ENCODE measurements at places on chromosomes 5 and 9.
A peak's percentile ranks its signal among the peaks of the same experiment; 100 is the strongest.

DNA sequence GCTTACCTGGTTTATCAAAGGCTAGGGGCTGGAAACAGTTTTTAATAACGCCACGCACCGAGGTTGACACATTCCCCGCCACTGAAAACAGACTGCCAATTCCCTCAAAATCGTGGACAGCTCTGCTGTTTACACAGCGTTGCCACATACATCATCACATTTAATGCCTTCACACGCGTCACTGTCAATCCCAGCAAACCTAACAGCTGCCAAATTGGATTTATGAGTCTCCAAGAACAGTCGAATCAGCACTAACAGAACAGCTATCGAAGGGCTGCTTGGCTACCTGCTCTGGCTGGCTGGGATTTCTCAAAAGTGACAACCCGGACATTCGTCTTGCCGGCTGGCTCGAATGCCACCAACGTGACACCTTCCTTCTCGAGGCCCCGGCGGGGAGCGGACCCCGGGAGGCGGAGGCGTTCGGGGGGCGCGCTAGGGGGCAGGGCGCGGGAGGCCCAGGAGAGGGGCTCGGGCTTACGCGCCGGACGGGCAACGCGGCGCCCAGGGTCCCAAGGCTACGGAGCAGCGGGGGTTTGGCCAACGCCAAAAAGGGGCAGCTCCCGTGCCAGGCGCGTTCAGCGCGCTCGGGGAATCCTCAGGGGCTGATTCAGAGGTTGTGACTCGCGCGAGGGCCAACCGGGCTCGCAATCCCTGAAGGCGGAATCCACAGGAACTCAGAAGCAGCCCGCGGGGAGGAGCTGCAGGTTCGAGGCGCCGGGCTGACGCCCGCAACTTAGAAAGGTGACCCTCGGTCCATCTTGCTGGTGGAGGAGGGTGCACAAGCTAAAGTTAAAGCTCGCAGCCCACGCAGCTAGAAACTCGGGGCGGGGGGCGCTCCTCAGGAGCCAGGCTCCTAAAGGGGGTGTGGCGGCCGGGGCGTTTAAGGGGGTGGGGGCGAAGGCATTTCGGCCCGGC is 1.2 kb downstream of the CDC14B start:
- no peak for DNase-seq

DNA sequence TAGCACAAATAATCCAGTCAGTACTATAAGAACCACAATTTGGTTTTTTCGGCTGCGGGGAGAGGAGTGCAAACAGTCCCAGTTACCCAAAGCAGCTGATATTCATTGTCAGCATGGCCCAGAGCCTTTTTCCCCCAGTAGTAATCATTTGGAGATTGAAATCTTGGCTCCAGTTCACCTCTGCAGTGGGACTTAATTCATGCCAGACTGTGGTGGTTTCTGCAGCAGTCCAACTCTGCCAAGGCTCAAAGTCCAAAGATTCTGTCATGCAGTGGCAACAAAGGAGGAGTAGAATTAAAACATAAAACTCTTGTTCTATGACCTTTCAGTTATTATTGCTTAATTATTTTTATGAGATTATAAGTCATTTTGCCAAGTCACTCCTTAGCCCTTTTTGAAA is 25.0 kb upstream of the TRIM36 start:
- DNase-seq = no peak

DNA sequence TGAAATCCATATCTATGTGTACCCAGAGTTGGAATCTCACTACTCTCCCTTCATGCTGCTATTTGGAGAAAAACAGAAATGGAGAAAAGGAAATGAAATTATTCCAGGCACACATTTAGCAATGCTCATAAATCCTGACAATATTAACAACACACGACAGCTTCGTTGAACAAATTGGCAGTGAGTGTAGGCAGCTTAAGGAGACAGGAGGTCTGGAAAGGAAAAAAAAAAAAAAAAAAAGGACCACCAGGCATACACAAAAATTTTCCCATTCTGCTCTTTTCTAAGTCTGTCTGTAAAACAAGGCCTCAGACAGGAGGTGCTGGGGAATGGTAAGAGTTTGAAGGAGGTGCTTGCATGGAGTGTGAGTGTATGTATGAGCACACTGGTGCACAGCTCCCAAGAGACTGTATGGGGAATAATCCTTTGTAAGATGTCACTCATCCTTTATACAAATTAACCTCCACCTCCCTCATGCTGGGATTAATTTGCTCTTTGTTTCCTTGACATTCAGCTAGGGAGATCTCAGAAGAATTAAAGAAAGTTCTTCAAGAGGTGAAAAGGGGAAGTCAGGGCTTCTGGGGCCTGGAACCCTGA is 78.9 kb downstream of the ASTN2 start:
- no peak for DNase-seq

- DNase-seq = peak; percentile 5
Measured at GRCh38 chr5:29005386-29005785, 1967.0 kb upstream of the CDH9 start.

DNA sequence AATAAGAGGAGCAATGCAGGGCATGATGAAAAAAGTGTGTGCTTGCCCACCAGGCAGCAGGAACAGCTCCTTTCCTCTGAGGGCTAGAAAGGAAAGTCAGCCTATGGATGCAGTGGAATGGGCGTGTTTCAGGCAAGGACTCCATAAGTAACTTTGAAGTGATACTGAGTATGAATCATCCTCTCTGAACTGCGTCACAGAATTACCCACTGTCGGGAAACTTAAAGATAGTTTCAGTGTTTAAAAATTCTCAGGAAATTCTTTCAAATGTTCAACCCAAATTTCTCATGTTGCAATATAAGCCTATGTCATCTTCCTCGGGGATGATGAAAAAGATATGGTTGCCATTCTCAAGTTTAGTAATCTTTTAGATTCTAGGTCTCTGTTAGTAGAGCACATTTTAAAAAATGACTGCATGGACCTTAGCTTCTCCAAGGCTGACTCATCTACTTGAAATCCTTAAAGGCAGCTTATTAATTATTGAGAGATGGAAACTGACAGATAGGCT is 27.7 kb downstream of the PTCD2 start:
- DNase-seq = no peak

DNA sequence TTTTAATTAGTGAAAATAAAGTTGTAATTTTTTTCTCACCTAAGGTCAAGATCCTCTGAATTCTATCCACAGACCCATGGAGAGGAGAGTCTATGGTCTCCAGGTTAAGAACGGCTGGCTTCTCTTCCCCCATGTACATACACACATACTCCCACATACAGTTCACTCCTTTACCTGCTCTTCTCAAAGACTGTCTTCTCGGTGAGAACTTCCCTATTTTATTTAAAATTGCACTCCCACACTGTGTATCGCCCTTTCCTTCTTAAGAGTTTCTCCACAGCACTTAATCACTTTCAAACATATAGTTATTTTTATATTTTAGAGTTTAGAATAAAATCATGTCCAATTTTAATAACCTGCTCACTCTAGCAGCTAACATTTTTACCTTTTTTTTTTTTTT is 3.6 kb upstream of the JADE2 start:
- DNase-seq = no peak

DNA sequence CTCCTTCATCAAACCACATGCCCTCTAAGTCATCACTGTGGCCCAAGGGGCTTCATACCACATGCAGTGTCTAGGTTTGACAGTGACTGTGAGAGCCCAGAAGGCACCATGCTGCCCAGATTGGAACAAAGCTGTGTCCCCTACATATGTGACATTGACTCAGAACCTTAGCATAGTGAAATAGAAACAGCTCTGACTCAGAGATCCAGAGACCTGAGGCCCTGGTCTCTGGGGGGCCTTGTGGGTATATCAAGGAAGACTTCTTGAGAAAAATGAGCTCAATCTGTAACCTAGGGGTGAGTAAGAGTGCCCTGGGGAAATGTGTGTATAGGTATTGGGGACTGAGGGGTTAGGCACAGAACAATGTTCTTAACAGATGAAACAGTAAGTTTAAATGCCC is 7.1 kb upstream of the ENTREP1 start:
- no peak for DNase-seq

DNA sequence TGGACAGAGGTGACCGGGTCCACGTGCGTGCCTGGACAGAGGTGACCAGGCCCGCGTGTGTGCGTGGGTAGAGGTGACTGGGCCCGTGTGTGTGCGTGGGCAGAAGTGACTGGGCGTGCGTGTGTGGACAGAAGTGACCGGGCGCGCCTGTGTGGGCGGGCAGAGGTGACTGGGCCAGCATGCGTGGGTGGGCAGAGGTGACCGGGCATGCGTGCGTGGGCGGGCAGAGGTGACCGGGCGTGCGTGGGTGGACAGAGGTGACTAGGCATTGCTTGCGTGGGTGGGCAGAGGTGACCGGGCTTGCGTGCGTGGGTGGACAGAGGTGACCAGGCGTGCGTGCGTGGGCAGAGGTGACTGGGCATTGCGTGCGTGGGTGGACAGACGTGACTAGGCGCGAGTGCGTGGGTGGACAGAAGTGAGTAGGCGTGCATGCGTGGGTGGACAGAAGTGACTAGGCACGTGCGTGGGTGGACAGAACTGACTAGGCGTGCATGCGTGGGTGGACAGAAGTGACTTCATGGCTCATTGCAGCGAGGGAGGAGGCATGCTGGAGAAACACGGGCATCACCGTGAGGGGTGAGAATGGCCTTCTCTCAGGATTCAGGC is 254.1 kb upstream of the IRX4 start:
- no peak for DNase-seq

GRCh38 chr5:1865948-1866347 is 16.8 kb downstream of the IRX4 start:
- DNase-seq = no peak

DNA sequence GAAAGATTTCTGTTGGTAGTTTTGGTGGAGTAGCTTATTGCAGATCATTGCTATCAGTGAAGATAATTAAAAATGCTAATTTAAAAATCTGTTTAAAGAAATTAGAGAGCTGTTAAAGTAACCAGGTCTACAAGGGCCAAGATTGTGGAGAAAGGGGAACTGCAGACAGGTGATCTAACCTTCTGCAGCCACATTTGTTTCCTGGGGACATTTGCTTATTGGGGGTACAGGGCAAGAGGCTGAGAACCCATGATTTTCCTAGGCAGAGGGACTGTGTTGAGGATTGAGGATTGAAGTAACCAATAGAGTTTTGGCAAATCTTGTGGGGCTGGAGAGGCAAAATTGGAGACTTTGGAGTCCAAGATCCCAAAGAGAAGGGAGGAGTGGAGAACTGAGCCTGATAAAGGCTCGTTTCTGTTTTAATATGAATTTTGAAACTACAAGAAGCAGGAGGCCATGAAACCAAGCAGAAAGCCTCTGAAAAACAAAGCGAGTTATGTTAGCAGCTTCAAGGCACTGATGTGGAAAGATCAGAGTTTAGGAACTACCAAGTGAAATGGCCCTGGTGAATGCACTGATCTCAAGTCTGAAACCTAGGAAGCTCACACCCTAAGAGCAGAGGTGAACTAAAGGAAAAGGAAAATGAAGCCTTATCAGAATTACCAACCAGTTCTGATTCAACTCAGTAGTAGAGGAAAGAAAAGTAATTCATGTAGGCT is 219.8 kb upstream of the C9orf72 start:
- DNase-seq = no peak

GRCh38 chr5:1415059-1415425 is 30.2 kb downstream of the SLC6A3 start:
- DNase-seq = no peak

DNA sequence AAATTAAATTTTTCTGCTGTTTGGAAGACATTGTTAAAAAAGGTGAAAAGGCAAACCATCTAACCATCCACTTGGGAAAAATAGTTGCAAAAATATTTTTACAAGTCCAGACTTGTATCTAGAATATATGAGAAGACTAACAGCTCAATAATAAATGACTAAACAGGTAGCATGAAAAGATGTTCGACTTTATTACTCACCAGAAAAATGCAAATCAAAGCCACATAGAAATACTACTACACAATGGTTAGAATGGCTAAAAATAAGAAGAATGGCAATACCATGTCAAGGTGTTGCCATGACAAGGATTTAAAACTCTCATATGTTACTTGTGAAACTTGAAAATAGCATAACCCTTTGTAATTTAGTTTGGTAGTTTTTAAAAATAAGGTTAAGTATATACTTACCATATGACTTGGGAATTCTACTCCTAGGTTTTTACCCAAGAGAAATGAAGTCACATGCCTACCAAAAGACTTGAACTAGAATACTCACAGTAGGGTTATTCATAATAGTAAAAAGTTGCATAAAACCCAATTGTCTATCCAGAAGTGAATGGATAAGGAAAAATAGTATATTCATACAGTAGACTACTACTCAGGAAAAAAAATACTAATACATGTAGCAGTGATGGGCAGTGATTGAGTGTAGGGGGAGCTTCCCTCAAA is 93.8 kb downstream of the VPS13A start:
- DNase-seq = no peak

- peak; percentile 80 for DNase-seq
Measured at GRCh38 chr5:935510-936084, 42.9 kb downstream of the TRIP13 start.
